NCI-H2081 treated with DMSO at 0.1 percent for 48 hours (cell line): ENCODE measurements at places on chromosomes 3 and 15.

DNA sequence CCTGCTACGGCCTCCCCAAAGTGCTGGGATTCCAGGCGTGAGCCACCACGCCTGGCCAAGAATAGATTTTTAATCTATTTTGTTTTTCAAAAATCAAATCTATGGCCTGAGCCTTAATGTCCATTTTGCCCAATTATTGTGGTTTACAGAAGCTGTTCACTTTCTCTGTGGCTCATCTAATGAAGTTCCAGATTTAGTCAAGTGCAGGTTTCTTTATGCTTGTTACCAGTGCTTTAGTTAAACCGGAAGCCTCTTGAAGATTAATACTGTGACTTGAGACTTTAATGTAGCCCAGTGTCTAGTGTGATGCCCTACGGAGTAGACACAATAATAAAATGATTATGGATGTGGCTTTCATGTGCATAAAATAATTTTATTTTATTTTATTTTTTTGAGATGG lies 16.5 kb upstream of the EDEM1 start:
- no peak for DNase-seq

DNA sequence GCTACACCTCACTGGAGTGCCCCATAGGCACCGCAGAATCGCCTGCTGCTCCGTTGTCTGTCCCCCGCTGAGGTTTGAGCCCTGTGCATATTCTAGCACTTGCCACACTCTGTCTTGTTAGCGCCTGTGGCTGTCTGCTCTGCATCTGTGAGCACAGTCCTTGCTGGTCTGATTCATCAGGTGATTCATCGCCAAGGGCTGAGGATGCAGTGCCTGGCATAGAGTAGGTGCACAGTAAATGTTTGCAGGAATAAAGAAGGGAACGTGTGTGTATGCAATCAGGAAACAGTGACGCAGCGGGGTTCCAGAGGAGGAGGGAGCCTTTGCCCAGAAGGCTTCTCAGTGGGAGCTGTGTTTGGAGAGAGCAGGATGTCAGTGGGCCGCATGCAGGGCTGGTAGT lies 124.0 kb upstream of the PLXNA1 start:
- DNase-seq: peak; percentile 99

DNA sequence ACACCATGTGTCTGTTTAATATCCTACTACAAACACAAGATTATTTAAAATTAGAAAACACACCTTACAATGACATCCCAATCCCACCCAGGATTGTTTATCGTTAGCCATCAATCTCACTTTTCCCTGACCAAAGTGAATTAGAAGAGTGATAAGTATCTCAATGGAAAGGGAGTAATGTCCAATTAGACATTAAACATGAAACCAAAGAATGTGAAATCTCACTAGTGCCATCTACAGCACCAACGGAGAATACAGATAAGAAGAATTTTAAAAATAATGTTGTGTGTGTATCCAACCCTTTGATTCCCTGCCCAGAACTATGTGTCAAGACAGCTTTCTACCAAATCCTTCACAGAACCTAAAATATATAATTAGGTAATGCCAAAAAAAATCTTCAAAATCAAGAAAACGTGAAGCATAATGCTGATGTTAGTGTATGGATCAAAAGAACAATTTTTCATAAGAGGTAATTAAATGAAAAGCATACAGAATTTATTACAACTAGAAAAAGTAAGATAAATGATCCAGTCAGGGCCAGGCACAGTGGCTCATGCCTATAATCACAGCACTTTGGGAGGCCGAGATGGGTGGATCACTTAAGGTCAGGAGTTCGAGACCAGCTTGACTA lies 64.2 kb downstream of the SCAPER start:
- no peak for DNase-seq

- DNase-seq: no peak
Measured at GRCh38 chr15:80902298-80902801, 87.3 kb downstream of the MESD start.

GRCh38 chr3:123026565-123027291 lies 835 bp downstream of the SEMA5B start:
- no peak for DNase-seq

DNA sequence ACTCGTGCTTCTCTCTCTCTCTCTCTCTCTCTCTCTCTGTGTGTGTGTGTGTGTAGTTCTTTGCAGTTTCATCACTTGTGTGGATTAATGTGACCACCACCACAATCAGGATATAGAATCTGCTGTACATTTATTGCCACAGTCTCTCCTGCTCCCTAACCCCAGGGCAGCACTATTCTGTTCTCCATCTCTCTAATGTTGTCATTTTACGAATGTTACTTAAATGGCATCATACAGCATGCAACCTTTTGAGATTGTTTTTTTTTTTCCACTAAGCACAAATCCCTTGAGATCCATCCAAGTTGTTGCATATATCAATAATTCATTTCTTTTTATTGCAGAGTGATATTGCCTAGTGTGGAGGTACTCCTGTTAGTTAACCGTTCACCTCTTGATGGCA lies 26.9 kb downstream of the SLCO3A1 start:
- DNase-seq: no peak

- DNase-seq: no peak
Measured at GRCh38 chr15:74206801-74207281, 4.3 kb upstream of the STRA6 start.

- no peak for DNase-seq
Measured at GRCh38 chr3:52403955-52404354, 40.9 kb downstream of the SEMA3G start.

DNA sequence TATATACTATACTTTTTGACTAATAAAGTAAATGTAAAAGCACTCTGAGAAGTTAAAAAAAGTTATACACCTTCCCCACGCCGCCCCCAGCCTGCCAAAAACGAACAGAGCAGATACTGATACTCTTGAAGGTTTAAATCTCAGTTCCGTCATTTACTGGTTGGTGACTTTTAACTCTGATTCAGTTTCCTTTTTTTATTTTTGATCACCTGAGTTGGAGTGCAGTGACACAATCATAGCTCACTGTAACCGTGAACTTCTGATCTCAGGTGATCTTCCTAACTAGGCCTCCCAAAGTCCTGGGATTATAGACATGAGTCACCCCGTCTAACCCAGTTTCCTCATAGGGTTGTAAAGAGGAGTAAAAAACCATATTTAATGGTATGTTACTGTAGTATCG lies 3.3 kb upstream of the TIPIN start:
- no peak for DNase-seq

DNA sequence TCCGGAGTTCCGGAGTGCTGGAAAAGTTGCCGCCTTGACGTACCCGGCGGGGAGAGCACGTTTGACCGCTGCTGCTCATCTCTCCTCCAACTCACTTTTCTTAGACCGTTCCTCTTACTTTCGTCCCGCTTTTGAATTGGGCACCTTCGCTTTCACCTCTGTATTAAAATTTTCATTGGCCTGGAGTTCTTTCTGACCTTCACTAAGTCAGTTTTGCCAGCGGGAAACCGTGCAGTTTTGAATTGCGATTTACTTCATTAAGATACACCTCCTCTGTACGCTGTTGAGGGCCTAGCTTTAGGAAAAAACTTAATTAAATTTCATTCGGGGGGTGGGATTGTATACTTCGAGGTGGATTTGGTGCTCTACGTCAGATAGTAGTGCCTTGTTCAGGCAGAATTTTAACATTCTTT lies 1.3 kb downstream of the GMPS start:
- DNase-seq: no peak

- no peak for DNase-seq
Measured at GRCh38 chr3:12752809-12753208, 6.2 kb downstream of the TMEM40 start.

- peak; percentile 93 for DNase-seq
Measured at GRCh38 chr3:152298393-152299248, 29.9 kb downstream of the MBNL1 start.

GRCh38 chr15:77546050-77546501 lies 86.6 kb downstream of the LINGO1 start:
- no peak for DNase-seq

- DNase-seq: no peak
Measured at GRCh38 chr3:99972380-99973104, 141.8 kb downstream of the FILIP1L start.

DNA sequence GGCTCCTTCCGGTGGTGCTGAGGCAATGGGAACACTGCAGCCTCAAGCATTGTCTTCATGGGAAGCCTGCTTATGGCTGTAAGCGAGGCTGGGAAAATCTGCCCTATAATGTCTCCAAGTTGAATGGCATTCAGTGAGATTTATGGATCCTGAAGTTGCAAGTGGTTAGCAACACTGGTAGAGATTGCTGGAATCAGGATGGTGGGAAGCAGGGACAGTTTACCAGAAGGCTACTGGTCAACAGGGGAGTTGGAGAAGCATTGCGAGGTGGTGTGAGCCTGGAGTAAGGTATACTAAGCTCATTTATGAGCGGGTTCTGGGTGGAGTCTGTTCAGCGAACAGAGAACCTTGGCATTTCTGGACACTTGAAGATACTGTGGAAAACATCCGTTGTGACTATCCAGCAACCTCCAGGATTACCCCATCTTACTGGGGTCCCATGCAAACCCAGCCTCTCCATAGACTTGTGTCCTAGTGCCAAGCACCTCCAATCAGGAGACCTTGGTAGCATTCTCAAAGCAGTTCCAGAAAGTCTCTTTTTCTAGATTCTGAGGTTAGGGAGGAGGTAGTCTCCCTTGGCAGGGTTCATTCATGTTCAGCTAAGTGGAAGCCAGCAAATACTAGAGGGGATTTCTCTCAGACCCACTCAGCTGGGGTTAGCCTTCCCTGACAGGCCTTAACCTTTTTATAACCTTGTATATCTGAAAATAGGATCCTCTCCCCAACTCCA lies 7.3 kb downstream of the RPSA start:
- no peak for DNase-seq

DNA sequence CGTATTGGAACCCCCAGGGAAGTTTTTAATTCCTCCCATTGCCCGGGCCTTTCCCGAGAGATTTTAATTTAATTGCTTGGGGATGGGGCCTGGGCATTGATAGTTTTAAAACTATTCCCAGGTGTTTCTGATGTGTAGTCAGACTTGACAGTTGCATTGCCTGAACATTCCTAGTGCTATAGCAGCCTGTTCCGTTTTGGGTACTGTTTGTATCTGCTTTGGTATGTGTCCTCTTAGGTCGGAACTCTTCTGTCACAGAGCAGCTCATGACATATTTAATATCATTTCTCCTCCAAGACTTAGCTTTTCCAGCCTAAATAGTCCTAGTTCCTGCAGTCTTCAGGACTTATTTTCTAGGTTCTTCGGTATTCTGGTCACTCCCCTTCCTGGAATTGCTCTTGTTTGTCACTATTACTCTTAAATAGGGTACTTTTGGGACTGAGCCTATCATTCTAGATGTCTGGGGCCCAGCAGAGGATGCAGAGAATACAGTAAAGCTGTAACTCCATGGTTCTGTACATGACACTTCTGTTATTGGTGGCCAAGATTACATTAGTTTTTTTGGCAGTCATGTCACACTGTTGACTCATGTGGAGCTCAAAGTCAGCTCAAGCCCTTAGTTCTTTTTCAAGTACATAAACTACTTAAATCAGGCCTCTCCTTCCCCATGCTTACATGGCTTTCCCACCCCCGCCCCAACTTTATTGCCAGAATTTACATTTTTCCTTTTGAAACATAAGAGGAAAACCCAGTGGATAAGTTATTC lies 81.5 kb downstream of the BBX start:
- DNase-seq: no peak

DNA sequence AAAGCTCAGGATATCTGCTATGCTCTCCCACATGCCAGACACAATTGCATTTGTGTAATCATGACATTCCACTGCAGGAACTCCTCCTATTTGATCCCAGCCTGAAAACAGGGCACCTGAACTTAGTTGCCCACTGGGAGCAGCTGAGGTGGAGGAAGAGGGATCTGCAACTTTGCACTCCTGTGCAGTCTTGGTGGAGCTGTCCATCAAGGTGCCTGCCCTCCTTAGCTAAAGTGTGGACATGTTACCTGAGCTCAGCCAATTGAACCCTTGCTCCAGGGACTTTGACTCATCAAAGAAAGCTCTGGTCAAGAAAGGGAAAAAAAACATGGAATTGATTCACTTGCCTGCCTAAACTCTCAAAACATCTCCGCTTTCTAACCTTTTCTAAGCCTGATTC lies 33.3 kb upstream of the TUBGCP5 start:
- no peak for DNase-seq

GRCh38 chr3:132231633-132232032 lies 85.6 kb upstream of the ACP3 start:
- no peak for DNase-seq

- no peak for DNase-seq
Measured at GRCh38 chr3:171354049-171354705, 106.0 kb downstream of the TNIK start.

GRCh38 chr3:71088019-71088708 lies 495.4 kb downstream of the FOXP1 start:
- DNase-seq: no peak

DNA sequence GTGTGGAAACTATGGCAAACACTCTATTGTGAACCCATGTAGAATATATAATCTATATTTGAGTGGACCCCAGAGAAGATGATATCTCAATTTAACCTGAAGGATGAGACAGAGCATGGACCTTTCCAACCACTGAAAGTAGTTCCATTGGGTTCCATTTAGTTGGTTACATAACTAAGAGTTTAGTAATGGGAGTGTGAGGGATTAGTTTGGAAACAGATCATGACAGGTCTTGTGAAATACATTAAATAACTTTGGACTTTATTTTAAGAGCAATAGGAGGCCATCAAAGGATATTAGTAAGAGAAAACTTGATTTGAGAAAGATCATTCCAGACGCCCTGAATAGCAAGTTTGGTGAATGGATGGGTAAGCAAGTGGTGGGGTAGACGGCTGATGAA lies 487.2 kb upstream of the ROBO2 start:
- DNase-seq: no peak

DNA sequence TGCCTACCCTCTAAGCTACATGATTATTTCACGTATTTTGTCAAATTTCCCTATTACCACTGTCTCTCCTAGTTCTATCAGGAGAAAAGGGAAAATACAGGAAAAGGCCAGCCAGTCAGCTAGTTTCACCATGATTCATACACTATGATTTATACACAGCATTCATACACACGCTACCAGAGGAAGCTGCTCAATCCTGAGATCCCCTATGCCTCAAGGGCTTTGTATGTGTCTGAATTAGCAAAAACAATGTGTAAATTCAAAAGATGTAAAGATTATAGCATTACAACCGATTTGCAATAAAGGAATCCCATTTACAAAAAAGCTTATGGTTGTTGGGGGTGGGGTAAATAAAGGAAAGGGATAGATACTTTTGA lies 3.1 kb upstream of the ACKR4 start:
- DNase-seq: no peak

GRCh38 chr15:69159805-69160140 lies 662 bp upstream of the GLCE start:
- DNase-seq: no peak

- DNase-seq: no peak
Measured at GRCh38 chr3:73115806-73116205, 54.3 kb downstream of the EBLN2 start.

GRCh38 chr3:148464246-148464645 lies 233.5 kb upstream of the AGTR1 start:
- no peak for DNase-seq
